KBM-7 (cell line): ENCODE measurements at places on chromosomes 12 and 14.

- no peak for DNase-seq
Observed at GRCh38 chr12:92544322-92544721, 158.5 kb upstream of the PLEKHG7 start.

DNA sequence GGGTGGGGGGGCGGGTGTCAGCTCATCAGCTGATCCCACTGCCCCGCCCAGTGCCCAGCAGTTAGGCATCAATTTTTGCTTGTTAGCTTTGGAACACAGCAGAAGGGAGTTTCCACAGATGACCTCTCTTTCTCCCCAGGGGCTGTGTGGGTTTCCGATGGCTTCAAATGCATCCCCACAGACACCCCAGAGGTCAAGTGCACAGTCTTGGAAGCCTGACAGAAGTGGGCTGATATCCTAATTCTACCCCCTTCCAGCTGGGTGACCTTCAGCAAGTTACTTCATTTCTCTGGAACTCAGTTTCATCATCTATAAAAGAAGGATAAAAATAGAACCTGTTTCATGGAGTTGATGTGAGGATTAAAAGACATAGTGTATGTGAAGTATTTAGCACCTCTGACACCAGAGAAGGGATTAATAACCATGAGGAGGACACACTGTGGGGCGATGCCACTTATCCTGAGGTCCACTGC lies 22.0 kb downstream of the TTC9 start:
- no peak for DNase-seq

DNA sequence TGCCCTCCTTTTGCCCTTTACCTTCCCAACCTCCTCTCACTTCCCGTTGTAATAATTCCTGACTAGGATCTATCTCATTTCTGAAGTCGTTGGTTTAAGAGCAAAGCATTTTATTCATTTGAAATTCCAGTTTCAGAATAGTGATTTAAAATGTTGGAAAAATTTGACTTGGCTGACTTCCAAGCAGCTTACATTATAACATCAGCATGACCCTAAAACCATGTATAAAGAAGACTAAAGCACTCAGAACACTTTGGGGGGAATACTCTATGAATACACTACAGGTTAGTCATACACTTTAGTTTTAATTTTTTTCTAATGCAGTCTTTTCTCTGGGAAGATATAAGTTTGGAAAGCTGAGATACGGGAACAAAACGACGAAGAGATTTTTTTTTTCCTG lies 161.1 kb downstream of the BTG1 start:
- no peak for DNase-seq

GRCh38 chr14:38704220-38704619 lies 398.8 kb downstream of the SEC23A start:
- DNase-seq: no peak

- peak; percentile 29 for DNase-seq
Observed at GRCh38 chr14:32934073-32934880, 4.4 kb upstream of the NPAS3 start.

GRCh38 chr12:91056488-91056887 lies 1.3 kb downstream of the KERA start:
- DNase-seq: no peak

DNA sequence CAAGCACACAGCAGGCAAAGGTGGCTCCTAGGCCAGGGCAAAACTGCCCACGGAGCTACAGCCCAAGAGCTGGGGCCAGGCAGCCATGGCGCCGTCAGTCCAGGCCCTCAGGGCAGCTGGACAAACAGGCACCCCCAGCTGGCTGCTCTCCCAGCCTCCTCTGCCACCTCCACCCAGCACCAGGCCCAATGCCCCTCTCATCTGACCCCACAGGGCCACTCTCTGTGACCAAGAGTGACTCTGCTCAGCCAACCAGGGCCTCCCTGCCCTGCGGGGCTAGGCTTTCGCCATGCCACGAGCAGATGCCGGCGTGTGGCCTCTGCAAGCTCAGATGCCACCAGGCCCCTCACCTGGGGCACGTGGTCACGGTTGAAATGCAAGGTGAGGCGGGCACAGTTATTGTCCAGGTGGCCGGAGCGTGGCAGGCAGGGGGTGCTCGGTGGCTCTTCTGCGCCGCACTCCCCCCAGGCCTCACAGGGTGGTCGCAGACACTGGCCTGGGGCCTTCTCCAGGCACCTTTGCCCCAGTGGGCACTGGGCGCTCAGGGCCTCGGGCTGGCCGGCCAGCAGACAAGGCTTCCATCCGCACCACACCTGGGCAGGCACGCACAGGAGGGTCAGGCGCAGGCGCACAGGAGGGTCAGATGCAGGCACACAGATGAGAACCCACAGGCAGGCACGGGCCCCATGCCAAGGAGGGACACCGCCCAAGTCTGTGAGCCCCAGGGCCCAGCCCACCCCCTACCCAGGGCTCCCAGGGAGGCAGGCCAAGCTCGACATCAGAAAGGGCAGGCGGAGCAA lies 23.0 kb downstream of the JAG2 start:
- DNase-seq: no peak

DNA sequence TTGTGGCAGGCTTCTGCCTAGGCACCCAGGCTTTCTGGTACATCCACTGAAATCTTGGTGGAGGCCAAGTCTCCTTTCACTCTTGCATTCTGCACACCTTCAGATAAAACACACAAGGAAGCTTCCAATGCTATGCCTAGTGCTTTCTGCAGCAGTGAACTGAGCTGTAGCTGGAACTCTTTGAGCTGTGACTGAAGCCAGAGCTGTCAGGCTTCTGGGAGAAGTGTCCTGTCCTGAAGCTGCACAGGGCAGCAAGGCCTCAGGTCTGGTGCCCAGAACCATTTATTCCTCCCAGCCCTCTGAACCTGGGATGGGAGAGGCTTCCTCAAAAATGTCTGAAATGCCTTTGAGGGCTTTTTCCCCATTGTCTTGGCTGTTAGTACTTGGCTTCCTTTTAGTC lies 941.7 kb downstream of the LRFN5 start:
- DNase-seq: no peak

DNA sequence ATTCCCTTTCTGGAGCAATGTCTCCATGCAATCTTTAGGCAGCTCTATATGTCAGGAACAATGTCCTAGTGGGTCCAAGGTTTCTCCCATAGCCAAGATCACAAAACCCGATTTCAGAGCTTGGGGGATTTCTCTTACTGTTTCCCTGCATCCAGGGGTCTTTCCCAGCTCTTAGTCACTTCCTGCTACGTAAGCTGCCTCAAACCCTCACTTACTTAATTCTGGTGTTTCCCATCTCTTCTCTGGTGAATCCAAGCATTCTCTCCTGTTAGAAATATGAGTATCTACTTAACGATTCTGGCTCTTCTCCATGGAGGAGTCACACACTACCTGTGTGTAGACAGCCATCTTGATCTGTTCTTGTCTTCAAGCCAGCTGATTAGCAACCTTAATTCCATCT lies 80.0 kb downstream of the IFNG-AS1 start:
- DNase-seq: no peak

GRCh38 chr12:128571906-128572810 lies 251.6 kb downstream of the SLC15A4 start:
- no peak for DNase-seq

DNA sequence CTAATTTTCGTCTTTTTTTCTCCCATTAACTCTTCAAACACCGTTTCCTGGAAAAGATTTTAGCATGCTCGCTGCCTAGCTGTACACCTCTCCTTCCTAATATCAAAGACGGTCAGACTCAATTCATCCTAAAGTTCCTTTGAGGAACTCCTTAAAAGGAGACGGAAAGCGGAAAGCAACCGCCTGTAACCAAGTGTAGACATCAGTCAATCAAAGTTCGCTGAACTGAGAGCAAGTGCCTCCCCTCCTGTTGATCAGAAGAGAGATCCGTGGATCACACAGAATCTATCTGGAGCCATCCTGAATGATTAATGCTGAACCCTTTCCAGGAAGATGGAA lies 412 bp upstream of the TEP1 start:
- DNase-seq: peak; percentile 50

DNA sequence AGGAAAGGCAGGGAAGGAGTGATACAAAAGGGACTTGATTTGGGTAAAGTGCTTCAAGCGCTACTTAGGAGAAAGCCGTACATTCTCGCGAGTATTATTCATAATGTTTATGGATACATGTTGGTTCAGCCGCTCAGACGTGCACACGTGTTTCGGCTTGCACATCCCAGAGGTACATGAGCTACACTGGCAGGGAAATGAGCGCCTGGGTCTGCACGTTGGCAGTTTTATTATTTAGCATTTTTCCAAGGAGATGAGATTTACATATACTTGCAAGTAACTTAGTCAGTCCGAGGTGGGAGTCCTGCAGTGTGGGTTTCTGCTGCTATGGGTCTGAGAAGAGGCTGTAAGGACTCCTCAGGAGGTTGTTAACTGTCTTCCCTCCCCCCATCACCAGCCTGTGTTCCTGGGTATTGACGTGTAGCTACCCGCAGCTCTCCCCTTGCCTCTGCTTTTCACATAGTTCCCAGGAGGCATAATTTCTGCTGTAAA lies 1.5 kb downstream of the PRKCH start:
- DNase-seq: peak; percentile 63

GRCh38 chr12:67893022-67893580 lies 96.1 kb upstream of the IFNG-AS1 start:
- DNase-seq: no peak

DNA sequence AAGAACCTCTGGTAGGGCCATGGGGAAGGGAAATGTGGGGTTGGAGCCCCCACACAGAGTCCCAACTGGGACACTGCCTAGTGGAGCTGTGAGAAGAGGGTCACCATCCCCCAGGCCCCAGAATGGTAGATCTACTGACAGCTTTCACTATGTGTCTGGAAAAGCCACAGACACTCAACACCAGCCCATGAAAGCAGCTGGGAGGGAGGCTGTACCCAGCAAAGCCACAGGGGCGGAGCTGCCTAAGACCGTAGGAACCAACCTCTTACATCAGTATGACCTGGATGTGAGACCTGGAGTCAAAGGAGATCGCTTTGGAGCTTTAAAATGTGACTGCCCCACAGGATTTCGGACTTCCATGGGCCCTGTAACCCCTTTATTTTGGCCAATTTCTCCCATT lies 97.8 kb downstream of the HMGA2 start:
- no peak for DNase-seq

DNA sequence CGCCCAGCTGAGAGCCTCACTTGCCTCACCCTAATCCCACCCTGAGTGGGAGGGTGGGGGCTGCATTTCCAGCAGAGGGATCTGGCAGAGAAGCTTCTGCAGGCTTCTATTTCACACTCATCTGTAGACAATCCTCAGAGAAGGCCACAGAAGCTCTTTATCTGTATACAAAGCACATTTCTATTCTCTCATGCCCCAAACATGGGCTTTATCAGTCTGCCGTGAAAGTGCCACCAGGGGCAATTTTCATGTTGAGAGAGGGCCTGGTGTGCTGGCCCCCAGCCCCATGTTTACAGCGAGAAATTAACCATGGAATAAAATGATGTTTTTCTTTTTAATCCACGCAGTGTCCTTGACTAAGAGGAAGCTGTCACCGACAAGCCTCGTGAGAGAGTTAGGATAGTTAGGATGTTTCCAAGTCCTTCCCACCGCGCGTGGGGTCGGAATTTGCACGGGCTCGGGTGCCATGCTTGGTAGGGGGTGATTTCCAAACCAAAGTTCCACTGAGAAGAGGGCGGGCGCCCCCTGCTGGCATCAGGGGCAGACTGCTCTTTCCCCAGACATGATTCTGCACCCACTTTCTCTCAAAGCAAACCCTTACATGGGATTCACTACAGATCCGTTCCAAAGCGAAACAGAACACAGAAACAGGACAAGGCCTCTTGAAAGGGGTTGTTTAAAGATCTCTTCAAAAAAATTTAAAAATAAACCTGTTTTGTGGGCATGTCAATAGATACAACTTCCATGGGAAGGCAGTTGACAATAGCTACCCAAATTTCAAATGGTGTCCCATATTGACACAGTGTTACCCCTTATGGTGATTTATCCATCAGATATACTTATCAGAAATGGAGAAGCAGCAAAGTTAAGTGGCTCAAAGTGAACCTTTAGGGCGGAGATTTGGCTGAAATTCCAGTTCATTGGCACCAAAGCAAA lies 19.4 kb downstream of the BDKRB1 start:
- peak; percentile 63 for DNase-seq

GRCh38 chr12:101855364-101855884 lies 22.0 kb upstream of the DRAM1 start:
- peak; percentile 97 for DNase-seq
